ENCODE measurements at places on chromosomes 1 and 21.

GRCh38 chr1:200670242-200671118, 773 bp upstream of the DDX59 start:
- no peak for DNase-seq

DNA sequence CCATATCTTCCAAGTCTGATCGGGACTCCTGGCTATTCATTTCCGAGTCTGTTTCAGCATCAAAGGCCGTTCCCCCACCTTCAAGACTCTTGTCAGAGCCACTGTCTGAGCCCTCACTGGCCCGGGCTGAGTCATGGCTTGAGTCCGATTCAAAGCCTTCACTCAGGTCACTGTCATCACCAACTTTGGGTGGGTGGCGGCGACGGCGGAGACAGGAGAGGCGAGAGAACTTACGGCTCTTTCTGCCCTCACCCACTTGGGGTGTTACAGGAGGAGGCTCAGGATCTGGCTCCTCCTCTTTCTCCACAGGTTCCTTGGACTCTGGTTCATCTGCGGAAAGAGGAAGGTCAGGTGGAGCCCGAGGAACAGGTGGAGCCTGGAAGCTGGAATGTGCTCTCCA, 16.6 kb downstream of the SMG5 start:
- DNase-seq = no peak

DNA sequence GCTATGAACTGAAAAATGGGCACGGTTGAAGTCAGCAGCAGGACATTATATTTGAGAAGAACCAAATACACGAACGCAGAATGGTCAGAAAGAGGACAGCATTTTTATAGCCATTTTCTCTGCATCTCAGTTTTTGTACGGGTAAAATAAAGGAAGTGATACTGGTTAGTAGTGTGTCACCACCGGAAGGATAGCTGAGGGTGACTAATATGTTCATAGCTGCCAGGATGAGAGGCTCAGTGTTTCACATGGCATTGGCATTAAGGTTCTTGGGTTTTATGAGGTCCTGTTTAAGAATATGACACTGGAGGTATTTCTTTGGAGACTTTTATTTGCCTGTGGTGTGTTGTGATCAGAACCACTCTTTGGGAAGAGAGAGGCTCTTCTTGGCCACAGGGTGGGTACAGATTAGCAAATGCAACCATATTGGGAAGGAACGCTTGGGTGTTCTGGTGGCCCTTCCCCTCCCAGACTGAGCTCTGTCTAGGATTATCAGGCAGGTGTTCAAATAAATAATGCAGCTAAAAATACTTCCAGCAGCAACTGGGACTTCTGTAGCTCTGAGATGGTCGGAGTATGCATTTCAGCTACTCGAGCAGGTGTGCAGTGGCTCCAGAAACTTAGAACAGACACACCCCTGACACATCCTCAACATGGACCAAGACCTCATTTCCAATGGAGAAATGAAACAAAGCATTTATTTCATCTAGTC, 158.2 kb downstream of the PBX1 start:
- DNase-seq = no peak

DNA sequence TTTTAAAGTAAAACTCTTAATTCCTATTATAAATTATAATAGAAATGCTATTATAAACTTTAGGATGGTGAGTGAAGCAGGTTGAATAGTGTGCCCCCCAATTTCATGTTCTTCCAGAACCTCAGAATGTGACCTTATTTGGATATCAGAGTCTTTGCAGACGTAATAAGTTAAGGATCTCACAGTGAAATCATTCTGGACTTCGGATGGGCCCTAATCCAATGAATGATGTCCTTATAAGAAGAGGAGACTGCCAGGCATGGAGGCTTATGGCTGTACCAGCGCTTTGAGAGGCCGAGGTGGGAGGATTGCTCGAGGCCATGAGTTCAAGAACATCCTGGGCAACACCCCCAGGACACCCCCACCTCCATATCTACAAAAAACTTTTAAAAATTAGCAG, 9.4 kb upstream of the MT1HL1 start:
- no peak for DNase-seq

DNA sequence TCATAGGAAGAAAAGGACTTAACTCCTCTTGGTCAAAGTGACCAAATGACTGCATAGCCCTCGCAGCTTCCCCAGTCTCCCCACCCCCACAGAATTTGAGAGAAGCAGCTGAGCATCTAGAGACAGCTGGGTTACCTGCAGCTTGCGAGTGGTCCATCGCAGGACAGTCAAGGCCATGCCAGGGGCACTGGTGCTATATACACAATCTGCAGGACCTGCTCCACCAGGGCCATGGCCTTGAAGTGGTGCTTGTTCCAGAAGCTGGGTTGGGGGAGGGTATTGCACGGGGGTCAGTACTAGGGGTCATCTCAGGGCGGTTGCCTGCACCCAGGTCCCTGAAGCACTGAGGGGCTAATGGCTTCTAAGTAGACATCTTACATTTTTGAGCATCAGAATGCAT, 10.4 kb downstream of the MRTO4 start:
- DNase-seq = no peak

DNA sequence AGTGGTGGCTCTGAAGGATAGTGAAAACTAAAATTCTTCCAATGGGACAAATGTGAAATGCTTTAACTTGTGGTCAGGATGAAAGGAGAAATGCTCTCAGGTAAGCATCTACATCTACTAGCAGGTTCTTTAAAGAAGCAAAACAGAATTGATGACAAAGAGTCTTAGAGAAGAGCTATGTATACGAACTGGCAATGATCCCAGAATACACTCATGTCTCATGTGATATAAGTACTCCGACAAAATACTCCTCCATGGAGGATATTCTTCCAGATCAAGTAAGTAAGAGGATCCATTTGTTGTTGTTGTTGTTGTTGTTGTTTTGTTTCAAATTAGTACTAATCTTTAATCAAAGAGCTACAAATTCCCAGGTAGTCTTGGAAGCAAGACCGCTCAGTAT, 174.0 kb upstream of the ATP1B1 start:
- DNase-seq = no peak

DNA sequence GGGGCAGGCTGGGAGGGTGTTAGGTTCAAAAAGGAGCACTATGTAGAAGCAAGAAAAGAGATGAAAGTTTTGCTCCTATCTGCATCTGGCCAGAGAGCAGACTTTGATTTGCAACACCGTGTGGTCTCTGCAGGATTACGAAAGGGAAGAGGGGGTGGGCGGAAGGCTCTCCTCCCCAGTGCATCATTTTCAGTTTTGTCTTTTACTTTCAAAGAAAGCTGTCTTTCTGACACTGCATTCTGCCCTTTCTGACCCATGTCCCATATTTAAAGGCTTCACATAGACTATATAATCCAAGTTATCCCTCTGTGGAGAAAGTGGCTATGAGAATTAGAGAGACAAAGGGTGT, 126.5 kb downstream of the RHOU start:
- DNase-seq = no peak

DNA sequence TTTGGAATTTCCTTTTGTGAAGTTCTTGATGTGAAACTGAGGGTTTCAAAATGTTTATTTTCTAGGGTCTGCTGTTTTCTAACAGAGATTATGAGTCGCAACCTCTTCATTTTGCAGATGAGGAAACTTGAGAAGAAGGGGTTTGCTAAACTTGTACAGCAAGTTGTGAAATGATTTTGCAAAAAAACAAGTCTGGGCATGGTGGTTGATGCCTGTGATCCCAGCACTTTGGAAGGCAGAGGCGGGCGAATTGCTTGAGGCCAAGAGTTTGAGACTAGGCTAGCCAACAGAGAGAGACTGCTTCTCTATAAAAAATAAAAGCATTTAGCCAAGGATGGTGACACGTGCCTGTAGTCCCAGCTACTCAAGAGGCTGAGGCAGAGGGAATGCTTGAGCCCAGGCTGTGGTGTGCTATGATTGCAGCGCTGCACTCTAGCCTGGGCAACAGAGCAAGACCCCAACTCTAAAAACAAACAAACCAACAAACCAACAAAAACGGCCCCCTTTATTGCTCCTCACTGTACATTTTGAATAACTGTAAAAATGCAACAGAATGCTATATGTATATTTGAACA, 9.9 kb downstream of the TRIM67 start:
- DNase-seq = no peak

- no peak for DNase-seq
These were observed 5.0 kb upstream of the SH3BGRL3 start for GRCh38 chr1:26274801-26275425.

- DNase-seq = no peak
These were observed 13.9 kb downstream of the PLA2G2F start for GRCh38 chr1:20153000-20153418.

GRCh38 chr1:197272791-197273190, 4.7 kb downstream of the CRB1 start:
- no peak for DNase-seq

DNA sequence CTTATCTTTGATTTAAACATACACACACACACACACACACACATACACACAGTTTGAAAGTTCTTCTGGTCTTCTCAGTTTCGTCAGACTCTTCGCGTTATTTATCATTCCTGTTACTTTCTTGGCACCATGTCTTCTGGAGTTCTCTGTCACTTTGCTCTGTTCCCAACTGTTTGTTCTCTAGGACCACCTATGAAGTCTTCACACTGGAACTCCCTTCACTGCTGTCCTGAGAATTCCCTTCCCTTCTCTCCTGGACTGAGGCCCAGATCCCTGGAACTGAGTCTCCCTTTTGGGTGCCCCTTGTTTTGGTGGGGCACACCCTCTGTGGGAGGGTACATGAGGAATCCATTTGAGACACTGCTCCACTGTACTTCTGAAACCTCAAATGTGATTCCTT, 30.5 kb downstream of the ALG14 start:
- DNase-seq = no peak

GRCh38 chr1:15384301-15384901, 25.3 kb upstream of the EFHD2 start:
- DNase-seq = no peak

GRCh38 chr1:15429701-15430149, 8.5 kb upstream of the CTRC start:
- DNase-seq = no peak

GRCh38 chr1:192167911-192168700, 9.8 kb downstream of the RGS18 start:
- no peak for DNase-seq

DNA sequence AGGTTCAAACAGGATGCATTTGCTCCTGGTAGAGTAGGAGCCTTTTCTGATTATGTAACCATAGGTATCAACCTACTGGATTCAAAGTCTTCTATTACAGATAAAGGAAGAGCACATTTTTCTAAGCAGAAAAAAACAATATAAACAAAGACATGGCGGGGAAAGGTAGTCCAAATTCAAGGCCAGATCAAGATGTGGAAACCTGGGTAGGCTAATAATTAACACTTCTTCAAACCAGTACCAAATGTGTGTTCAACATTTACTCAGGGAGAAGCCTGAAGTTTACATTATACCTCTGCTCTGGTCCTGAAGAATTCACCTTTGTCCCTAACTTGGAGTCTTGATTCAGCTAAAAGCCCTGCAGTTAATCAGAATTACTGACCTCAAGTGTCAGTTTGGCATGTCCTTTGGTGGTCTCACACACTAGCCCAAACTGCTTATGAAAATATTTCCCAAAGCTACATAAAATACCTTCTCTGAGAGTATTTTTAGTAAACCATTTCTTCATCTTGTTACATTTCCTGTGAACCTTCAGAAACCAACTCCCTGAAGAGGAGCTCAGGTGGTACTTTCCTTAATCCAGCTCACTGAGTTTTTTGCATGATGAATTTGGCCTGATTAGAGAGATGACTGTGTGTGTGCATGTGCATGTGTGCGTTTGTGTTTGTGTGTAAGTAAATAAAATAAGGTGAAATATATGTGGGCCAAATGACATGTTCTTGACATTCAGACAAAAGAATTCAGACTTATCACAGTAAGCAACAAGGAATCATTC, 70.2 kb downstream of the TOR3A start:
- DNase-seq = no peak

GRCh38 chr1:187212377-187212776, 383.6 kb downstream of the PLA2G4A start:
- DNase-seq = no peak

DNA sequence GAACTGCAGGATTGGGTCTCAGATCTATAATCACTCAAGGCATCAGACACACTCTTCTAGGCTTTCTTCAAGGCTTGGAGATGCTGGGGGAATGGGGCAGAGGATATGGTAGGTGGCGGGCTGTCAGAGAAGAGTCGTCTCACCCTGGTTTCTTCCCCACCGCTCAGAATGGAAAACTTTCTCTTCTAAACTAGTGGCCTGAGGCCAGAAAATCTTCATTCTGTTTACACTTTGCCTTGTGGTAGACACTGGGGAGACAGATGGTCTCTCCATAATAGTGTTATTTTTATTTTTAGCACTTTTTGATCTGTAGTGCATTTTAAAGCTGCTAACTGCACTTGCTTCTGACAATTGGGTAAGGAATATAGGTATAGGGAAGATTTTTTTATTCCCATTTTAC, 2.6 kb downstream of the PRELP start:
- no peak for DNase-seq

DNA sequence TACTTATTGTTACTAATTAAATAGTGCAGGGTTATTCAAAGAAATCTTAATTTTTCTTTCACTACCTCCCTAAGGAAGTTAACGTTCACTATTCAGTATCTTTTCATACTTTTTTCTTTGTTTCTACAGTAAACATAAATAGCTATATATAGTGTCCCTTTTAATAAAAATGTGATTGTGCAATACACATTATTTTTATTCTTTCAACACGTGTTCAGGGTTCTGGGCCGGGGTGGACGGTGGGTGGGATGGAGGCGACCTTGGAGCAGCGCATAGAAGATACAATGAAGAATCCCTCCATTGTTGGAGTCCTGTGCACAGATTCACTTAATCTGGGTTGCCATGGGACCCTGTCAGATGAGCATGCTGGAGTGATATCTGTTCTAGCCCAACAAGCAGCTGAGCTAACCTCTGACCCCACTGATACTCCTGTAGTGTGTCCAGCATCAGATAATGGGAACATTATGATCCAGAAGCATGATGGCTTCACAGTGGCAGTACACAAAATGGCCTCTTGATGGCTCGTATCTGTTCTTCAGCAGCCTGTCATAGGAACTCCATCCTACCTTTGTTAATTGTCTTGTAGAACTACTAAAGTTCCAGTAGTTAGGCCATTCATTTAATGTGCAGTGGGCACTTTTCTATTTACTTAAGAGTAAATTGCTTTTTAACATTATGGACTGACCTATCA, 155.9 kb upstream of the L1TD1 start:
- no peak for DNase-seq

DNA sequence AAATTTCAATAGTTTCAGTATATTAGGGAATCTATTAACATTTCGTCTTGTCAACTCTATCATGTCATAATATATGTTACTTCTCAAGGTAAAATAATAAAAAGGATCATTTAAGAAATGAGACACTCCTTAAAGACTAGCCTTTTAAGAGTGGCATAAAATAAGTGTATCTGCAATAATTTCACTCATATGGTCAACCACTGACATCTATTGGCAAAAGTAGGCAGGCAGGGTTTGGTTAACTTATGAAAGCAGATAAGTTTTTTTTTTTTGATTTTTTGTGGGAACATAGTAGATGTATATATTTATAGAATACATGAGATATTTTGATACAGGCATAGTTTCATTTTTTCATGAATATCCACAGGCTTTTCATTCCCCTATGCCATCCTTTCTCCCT, 5.5 kb upstream of the RGS21 start:
- DNase-seq = no peak

DNA sequence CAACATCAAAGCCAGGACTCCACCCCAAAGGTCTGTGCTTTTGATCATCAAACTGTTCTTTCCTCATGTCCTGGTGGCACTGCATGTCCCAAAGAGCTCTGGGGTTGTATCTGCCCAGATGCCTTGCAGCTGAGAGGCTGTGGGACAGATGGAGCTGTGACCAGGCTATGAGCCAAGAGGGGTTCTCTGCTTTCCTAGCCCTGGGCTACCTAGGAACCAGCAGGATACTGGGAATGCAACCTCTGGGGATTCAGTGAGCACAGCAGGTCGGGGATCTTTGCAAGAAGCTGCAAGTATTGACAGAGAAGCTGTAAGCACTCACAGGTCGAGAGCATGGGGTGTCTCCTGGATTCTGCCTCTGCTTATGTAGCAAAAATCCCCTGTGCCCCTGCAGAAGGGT, 186.6 kb downstream of the GRIK3 start:
- no peak for DNase-seq
